ENCODE measurements at places on chromosomes 12 and 14. TPM values are rescaled to one million over a fixed set of nuclear protein-coding genes. Genes with fewer than 3 reads are reported as not detected.

DNA sequence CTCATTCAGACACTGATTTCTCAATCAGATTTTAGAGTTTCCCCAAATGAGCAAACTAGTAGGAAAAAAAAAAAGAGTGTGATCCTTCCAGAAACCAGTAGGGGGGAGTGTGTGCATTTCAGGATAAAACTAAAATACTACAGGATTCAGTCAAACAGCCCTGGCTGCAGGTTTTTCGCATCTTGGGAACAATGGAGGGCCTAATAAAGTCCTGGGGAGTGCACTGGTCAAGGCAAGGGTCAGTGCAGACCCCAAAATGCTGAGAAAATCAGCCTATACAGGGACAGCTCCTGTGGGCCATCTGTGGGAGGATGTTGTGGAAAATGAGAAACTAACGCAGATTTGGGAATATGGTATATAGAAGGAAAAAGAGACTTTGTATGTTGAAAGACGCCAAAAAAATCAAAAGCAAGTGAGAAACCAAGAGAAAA, 22.2 kb upstream of the ABCD4 start:
- DNase-seq, result no peak

GRCh38 chr12:119036878-119037825, 55.8 kb downstream of the SRRM4 start:
- peak; percentile 70 for DNase-seq

- no peak for DNase-seq
These were observed 1.8 kb downstream of the DCN start for GRCh38 chr12:91180582-91181395.

- no peak for DNase-seq
These were observed 1.0 kb downstream of the FAIM2 start for GRCh38 chr12:49902399-49903350.

DNA sequence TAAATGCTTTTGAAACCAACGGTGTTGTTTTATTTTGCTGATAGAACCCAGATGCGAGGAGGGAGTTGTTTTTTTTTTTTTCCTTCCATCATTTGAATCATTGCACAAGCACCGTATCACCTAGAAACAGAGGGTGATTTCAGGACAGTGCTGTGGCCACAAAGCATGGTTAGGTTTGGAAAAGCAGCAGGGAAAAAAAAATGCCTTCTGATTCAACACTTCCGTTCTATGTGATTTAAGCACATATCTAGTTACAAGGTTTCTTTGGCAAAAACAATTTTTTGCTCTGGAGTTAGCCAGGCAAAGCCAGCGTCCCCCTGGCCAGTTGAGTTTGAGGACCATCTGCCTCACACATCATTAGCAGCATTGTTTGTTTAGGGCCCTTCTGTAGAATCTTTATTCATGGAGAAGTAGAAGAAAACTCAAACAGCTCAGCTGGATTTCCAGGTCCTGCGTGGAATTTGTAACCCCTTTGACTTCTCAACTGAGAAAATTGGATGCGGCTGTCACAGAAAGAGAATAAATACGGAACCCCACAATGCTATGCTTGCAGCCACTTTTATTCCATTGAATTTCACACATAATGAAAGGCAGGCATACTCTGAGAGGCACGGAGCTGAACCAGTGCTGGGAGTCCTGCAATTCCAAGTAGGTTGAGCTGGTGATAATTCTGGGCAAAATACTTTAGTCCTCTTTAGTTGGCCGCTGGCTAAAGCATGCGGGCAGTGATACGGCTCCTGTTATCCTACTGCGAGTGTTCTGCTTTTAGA, 17.0 kb upstream of the WNT5B start:
- no peak for DNase-seq

DNA sequence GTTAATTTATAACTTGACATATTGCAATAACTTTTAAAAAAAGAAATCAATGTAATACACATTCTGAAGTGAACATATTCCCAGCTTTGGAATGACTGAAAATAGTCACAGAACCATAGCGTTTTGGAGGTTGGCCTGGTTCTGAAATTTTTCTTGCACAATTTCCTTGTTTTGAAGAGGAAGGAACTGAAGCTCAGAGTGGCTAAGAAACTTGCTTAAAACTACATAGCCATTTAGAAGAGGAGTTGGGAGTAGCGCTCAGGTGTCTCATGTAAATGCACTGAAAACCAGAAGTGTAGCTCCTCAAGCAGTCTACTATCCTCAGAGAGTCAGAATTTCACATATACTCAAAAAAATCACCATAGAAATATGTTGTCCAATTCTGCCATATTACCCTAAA, 41.2 kb downstream of the SLC38A1 start:
- no peak for DNase-seq

DNA sequence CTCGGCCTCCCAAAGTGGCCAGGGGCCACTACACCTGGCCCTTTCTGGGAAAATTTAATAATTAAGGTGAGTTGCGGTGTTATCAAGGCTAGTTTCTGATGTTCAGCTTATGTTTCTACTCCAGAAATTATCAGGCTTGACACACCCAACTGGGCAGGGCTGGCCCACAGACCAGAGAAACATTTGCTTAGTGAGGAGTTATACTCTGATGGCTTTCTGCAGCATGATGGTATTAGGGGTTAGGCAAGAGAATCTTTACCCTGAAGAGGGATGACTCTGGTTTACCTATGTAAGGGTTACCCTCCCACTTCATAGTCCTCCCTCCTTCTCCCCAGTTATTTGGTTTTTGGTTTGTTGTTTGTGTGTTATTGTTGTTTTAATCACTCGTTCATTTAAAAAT, 24.5 kb upstream of the HECTD1 start:
- DNase-seq, result no peak

- DNase-seq, result no peak
These were observed 401.3 kb downstream of the FUT8 start for GRCh38 chr14:65813760-65814384.

DNA sequence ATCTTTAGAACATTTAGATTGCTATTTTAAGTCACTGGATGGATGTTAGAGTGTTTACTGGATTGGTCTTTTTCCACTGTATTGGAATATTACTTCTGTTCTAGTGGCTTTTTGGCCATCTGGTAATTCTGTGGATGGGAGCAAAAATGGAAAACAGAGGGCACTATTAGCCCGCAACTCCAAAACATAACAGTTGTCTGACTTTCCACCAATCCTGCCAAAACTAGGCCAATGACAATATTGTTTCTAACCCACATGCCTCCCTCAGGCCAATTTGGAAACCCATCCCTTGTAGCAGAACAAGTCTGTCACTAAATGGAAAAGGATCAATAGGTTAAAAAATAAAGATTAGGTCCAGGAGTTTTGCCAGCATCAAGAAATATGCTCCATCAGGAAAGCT, 97.8 kb downstream of the ETNK1 start:
- DNase-seq, result peak; percentile 6

DNA sequence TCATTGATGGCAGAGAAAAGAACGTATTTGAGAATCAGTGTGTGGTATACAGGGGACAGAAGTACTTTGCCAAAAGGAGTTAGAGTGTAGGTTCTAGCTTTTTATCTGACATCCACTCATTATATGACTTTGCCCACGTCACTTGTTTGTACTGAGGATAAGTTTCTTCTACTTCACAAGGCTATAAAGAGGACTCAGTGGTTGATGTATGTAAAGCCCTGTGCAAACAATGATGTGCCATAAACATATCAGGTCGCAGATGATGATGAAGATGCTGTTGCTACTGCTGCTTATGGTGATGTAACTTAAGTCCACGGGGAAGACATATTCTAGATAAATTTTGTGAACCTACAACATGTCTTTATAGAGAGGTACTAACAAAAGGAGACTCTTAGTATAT, 66.3 kb downstream of the TRHDE start:
- no peak for DNase-seq

DNA sequence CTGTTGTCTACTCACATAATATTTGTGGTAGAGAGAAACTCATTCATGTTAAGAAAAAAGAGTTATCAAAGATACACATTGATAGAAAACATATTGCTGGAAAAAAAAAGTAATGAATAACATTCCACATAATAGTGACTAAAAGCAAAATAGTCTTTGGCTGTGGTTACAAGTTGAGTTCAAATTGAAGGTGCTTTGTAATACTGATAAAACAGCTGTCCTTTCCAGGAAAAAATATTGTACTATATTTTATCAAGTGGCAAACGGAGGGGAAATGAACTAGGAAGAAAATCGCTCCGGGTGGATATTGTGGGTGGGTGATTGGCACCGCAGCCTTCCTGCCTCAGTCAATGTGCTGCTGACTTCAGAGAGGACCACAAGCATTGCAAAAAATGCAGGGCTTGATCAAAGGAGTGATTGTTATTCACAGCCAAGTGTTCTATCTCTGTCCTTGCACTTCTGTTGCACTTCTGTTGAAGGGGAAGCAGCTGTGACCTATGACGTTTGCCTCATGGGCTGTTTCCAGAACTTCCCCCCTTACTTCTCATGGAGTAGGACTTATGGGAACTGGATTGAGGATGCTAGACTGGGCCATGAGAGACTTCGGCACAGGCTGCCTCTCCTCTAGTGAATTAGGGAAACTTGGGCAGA, 114.4 kb downstream of the VRK1 start:
- DNase-seq, result no peak

- no peak for DNase-seq
These were observed 60.9 kb downstream of the MYF5 start for GRCh38 chr12:80777587-80777986.

- peak; percentile 77 for DNase-seq
These were observed 41.2 kb downstream of the YLPM1 start for GRCh38 chr14:74804219-74804825.

GRCh38 chr12:110687396-110688169, 1.3 kb downstream of the HVCN1 start:
- no peak for DNase-seq

DNA sequence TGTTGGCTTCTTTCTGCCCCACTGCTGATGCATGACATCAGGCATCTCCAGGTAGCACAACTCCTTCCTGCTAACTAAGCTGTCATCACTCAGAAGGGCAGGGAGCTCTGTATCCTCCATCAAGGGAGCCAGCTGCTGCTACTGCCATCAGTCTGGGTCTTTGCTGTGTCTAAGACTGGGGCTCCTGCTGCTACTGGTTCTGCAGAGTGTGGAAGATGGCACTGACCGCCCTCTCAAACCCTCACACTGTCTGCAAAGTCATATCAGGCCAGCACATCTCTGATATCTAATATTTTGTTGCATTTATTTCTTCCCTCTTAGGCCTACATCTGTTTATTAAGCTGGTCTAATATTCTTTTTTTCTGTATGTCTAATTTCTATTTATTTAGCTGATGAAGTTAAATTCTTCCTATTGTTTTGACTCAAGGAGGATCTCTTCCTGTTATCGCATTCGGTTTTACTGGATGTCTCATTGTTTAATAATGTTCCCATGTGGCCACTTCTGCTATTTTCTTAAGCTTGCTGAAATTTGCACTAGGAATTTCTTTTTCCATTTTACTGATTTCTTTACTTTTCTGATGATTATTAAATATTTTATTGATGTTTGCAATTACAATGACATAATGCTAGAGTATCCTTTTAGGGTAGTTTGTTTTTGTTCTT, 7.6 kb upstream of the E2F7 start:
- no peak for DNase-seq

- DNase-seq, result no peak
These were observed 18.3 kb downstream of the PLEKHG7 start for GRCh38 chr12:92721130-92721529.

GRCh38 chr12:93886533-93887511, 209.6 kb downstream of the CRADD start:
- DNase-seq, result peak; percentile 46

- peak; percentile 91 for DNase-seq
These were observed 83.2 kb upstream of the HMGA2 start for GRCh38 chr12:65740873-65741600.

DNA sequence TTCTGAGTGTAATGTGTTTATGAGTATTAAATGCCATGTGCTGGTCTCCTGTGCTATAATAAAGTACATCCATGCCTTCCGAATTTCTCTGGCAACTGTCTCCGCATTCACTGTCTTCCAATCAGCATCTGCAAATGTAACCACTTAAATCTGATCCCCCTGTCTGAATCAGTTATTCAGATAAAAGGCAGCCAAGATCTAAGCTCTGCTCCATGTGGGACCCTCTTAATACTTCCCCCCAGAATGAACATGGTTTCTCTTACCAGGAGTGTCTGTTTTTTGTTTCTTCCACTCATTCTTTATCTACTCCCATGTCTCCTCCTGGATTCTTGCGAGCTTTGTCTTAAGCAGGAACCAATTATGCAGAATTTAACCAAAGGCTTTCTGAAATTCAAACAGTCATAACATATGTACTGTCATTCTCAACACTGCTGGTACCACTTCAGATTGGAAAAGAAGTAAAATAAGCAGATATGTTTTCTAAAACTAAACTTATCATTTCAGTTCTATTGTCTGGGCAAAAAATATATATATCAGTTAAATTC, 996.7 kb upstream of the FLRT2 start:
- no peak for DNase-seq

The KIF5A gene
- 2.4 TPM for total RNA-seq

The KRT78 gene
- total RNA-seq, result not detected

The TGM1 gene
- 5.1 TPM for total RNA-seq

The MANSC4 gene
- total RNA-seq, result not detected

The IL31 gene
- 2.5 TPM for total RNA-seq

The CISTR gene
- total RNA-seq, result not detected

The OR6J1 gene
- not detected for total RNA-seq

The GALNT6 gene
- total RNA-seq, result 12.8 TPM

The EIF2S1 gene
- total RNA-seq, result 268 TPM

The SLC2A14 gene
- total RNA-seq, result 0.09 TPM

The SMOC1 gene
- not detected for total RNA-seq

The CABP1 gene
- total RNA-seq, result 0.16 TPM

Measured in activated CD4-positive, alpha-beta T cell treated with anti-CD3 and anti-CD28 coated beads, Interleukin-2, amount 10 ng/mL, durations not matched to agents 24 days and 14 days (primary cell).